ENCODE measurements at places on chromosomes 7 and 10. TPM values are rescaled to one million over a fixed set of nuclear protein-coding genes. Genes with fewer than 3 reads are reported as not detected.

The ZNF487 gene
- total RNA-seq, result 1.0 TPM

The CYP2C19 gene
- not detected for total RNA-seq

The GNAT3 gene
- not detected for total RNA-seq

The WDR86 gene
- not detected for total RNA-seq

The HOXA7 gene
- total RNA-seq, result not detected

The STEAP4 gene
- not detected for total RNA-seq

The SPDYE2B gene
- not detected for total RNA-seq

The FAM25C gene
- not detected for total RNA-seq

The GRM3 gene
- total RNA-seq, result not detected

The NXPH1 gene
- not detected for total RNA-seq

The SRGN gene
- 135 TPM for total RNA-seq

The ATAD1 gene
- total RNA-seq, result 42.3 TPM

The CLCN1 gene
- total RNA-seq, result not detected

The YAE1 gene
- 39.8 TPM for total RNA-seq

Data from HT1080 (cell line).